ENCODE measurements at places on chromosomes 6 and 20. TPM values are rescaled to one million over a fixed set of nuclear protein-coding genes. Genes with fewer than 3 reads are reported as not detected.

GRCh38 chr6:113855500-113856374, 1.4 kb upstream of the MARCKS start:
- H3K36me3 ChIP-seq = no peaks in the 10 kb centered on the region
- H3K27ac ChIP-seq = no peak overlapping the region
- H3K27me3 ChIP-seq = peaks cover 41% of the 10 kb centered on the region

COL9A3 gene
- 0.32 TPM for total RNA-seq

DNA sequence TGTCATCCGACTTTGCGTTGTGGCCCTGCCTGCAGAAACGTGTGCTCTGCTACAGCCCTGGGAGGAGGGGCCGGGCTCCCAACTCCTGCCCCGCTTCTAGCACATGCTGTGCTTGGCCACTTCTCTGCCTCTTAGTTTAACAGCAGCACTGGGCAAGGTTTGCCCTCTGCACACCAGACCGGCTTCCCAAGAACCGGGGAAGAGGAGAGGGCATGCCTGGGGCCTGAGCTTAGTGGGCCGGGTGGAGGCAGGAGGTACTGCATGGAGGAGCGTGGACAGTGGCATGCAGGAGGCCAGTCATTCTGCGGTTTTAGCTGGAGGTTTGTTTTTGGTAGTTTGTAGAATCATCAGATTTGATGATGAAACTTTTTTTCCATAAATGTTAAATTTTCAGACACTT, 45.5 kb downstream of the CEP43 start:
- peaks cover 31% of the 10 kb centered on the region for H3K36me3 ChIP-seq
- DNase-seq = no peak
- H3K4me3 ChIP-seq = no peak overlapping the region

DNA sequence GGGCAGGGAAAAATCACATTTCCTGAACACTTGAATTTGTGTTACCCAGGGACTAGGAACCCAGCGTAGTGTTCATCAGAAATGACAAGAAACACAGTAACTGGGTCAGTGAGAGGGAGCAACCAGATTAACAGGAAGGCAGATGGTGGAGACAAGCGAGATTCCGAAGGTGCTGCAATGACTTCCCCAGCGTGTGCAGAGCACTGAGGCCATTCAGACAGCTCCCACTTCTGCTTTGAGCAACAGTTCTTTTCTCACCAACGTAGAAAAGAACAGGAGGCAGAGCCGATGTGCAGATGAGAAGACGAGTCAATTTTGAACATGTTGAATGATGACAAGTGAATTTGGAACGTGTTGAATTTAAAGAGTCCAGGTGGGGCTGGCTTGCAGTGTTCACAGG, 63.1 kb upstream of the IFNGR1 start:
- peaks cover 31% of the 10 kb centered on the region for H3K27me3 ChIP-seq
- no peaks in the 10 kb centered on the region for H3K36me3 ChIP-seq
- peaks cover 10% of the 10 kb centered on the region for H3K4me1 ChIP-seq
- H3K27ac ChIP-seq = no peak overlapping the region

DNA sequence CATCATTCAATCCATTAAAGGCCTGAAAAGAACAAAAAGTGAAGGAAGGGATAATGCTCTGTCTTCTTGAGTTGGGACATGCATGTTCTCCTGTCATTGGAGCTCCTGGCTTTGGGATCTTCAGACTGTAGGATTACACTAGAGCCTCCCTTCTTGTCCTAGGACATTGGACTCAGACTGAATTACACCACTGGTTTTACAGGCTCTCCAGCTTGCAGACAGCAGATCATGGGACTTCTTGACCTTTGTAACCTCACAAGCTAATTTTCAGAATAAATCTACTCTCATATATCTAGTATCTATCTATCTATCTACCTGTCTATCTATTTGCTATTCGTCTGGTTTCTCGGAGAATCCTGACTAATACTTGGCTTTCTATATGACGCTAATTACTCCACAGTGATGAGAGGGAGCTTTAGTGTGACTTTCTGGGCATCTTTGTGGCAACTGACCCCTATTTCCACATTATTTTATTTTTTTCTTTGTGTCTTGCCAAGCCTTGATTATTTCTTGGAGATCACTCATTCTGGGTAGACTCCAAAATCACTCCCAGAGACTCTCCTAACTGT, 151.9 kb upstream of the ZNF184 start:
- no peak for DNase-seq
- H3K4me1 ChIP-seq = no peaks in the 10 kb centered on the region
- no peak overlapping the region for H3K27ac ChIP-seq
- no peaks in the 10 kb centered on the region for H3K36me3 ChIP-seq
- H3K27me3 ChIP-seq = peaks cover 35% of the 10 kb centered on the region

GRCh38 chr6:105763866-105764265, 322.3 kb upstream of the PRDM1 start:
- no peaks in the 10 kb centered on the region for H3K36me3 ChIP-seq
- H3K4me1 ChIP-seq = peaks cover 17% of the 10 kb centered on the region
- DNase-seq = no peak
- no peak overlapping the region for H3K27ac ChIP-seq

GRCh38 chr20:15653396-15654207, 919.6 kb downstream of the KIF16B start:
- no peak overlapping the region for H3K4me3 ChIP-seq
- H3K4me1 ChIP-seq = no peaks in the 10 kb centered on the region
- no peak overlapping the region for H3K27ac ChIP-seq
- H3K27me3 ChIP-seq = no peaks in the 10 kb centered on the region

All from activated T-helper 2 cell treated with anti-CD3 and anti-CD28 coated beads, Interferon-gamma antibody, Interleukin-2, Interleukin-4, amounts not matched to agents 10 μg/mL and 5 μg/mL and 100 μg/mL, durations not matched to agents 14 hours and 24 hours and 36 hours (primary cell).